Mesendoderm (in vitro differentiated cells): ENCODE measurements at places on chromosomes 16 and 17.

DNA sequence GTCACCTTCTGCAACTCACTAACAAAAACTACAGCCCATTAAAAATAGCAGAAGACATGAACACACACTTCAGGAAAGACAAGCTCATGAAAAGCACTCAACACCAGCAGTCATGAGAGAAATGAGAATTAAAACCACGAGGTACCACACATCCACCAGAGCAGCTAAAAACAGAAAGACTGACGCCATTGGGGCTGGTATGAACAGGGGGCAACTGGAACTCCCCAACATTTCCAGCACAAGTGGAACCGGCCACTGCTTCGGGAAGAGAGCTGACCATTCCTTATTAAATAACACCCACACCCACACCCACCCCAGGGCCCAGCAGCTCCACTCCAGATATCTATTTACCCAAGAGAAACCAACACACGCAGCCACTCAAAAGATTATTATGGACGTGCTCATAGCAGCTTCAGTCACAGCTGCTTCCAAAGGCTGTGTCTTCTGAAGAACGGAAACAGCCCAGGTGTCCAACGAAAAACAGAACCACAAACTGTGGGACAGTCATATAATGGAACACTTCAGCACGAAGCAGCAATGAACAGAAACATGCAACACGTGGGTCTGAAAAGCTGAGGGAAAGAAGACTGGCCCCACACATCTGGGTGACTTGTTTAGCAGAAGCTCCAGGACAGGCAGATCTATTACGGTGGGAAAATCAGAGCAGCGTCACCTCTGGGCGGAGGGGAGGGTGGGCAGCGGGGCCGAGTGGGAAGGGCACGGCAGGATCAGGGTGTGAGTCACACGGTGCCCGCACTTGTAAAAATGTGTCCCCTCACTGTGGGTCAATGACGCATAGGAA, 41.1 kb downstream of the KLHDC4 start:
- no peak for DNase-seq

DNA sequence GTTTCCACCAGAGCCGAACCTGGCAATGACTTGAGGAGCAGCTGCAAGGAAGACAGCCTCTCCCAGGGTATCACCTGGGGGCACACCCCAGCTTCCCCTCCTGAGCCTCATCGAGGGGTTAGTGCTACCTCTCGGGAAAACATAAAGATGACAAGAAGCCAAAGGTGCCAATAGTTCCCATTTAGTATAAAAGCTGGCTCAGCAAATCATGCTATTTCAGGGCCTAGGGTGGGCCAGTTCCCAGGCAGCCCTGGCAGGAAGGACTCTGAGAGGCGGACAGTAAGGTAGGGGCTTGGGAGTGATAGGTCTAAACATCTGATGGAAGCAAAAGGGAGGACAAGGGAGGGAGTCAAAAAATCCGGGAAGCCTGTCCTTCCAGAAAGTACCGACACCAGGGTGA, 46.2 kb downstream of the SOST start:
- DNase-seq = no peak

DNA sequence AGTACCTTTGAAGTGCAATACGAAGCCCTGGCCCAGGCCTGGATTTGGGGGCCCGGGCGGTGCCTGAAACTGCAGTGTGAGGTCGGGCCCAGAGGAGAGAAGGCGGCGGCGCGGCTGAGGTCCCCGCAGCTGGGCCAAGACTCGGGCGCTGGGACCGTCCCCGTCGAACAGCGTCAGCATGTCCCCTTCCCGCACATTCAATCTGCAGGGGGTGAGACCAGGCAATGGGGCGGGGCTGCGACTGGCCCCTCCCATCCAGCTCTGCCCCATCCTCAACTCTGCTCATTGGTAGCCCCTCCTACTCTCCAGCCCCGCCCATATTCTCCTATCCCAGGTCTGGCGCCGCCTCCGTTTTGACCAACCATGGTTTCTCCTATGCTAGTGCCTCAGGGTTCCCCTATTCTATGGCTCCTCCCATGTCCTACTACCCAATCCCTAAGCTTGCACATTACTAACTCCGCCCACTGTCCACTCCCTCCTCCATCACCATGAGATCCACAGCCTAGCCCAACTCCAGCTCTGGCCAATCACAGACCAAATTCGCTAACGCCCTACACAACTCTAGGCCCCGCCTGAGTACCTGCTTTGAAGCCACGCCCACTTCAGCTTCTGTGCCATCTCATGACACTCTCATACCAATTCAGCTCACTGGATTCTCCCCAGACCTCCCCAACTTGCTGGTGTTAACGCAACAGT, 14.4 kb upstream of the CDIPT start:
- peak; percentile 99 for DNase-seq

DNA sequence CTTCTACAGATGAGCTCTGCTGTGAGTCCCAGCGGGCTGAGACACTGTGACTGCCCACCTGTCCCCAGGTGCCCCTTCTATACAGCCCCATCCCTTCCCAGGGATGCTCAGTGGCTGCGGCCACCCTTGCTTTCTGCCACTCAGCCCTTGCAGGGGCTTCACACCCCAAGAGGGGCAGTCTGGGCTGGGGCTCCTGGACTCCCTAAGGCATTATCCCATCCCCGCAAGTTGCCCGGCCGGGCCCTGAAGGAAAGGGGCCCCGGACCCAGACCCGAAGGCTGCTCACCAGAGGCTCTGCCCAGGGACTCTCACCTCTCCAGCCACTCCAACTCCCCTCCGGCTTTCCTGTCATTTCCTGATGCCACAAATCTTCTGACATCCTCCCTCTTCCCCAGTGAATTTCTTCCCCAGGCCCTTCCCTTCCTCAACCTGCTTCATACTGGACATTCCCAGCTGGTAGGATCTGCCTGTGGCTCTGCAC, 88.5 kb upstream of the TOB1 start:
- DNase-seq = no peak

- no peak for DNase-seq
Measured at GRCh38 chr17:60528828-60529227, 2.8 kb upstream of the APPBP2 start.

- DNase-seq = no peak
Measured at GRCh38 chr17:50314456-50315011, 31.4 kb upstream of the XYLT2 start.

GRCh38 chr17:9479964-9480363, 95.7 kb downstream of the STX8 start:
- DNase-seq = no peak

DNA sequence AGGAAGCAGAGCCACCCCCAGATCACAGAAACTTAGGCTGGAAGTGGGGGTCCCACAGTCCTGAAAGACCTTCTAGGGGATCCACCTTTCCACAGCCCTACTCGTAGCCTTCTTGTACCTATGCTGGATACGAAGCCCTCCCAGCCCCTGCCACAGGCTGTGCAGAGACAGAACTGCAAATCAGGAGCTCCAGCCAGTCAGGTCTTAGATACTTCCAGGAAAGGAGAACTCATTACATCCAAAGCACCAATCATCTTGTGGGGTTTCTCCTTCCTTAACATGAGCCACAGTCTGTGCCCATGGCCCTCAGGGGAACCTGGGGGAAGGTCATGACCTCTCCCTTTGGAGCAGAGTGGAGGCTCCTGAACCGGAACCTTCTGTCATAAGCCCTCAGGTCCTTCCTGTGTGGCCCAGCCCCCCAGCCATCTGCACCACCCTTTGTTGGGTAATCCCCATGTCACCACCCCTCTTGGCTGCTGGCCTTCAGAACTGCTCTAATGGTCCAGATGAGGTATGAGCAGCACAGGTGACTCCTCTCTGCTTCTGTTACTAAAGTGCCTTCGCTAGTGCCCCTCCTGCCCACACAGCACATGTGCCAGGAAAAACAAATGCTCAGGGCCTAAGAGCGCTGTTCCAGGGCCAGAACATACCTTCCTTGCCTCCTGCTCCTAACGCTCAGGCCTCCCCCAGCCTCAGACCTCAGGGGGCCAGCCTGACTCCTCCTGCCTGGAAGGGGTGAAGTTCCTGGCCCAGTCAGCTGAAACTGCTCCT, 14.6 kb downstream of the SRCIN1 start:
- peak; percentile 48 for DNase-seq

DNA sequence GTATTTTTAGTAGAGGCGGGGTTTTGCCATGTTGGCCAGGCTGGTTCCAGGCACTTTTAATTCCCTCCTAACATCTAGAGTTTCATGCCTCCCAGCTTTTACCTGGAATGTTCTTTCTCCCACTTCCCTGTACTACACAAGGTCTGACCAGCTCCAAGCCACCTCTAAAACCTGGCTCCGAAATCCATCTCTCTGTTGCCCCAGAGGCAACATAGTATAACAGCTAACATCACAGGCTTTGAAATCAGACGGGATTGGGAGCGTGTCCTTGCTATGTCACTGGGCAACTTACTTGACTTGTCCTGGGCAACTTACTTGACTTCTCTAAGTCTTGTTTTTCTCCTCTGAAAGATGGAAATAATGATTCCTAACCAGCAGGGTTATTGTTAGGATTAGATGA, 15.1 kb downstream of the UNC45B start:
- no peak for DNase-seq

DNA sequence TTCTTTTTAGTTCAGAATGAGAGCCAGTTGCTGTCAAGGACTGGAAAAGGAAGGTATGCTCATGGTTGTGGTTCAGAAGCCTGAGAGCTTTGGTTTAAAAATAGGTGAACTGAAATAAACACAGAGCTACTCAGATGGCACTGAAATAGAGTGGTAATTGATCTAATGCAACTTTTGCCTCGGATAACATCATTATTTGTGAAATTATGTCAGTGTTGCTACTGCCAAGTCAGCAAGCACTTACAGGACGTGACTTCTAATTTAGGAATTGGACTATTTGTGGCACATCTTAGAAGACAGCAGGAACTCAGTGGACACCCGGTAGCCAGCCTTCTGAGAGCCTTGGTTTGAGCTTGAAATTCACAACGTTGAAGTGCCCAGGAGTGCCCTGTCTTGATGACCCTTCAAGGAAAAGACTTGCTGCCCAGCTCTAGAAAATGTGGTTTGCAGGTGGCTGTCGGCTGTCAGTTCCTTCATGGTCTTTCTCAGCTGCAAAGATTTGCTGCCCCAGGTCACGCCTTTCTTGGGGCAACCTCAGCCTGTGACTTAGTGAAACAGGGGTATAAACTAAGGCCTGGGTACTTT, 42.0 kb upstream of the XYLT1 start:
- no peak for DNase-seq

GRCh38 chr17:49984283-49984682, 10.7 kb downstream of the DLX3 start:
- DNase-seq = peak; percentile 57

DNA sequence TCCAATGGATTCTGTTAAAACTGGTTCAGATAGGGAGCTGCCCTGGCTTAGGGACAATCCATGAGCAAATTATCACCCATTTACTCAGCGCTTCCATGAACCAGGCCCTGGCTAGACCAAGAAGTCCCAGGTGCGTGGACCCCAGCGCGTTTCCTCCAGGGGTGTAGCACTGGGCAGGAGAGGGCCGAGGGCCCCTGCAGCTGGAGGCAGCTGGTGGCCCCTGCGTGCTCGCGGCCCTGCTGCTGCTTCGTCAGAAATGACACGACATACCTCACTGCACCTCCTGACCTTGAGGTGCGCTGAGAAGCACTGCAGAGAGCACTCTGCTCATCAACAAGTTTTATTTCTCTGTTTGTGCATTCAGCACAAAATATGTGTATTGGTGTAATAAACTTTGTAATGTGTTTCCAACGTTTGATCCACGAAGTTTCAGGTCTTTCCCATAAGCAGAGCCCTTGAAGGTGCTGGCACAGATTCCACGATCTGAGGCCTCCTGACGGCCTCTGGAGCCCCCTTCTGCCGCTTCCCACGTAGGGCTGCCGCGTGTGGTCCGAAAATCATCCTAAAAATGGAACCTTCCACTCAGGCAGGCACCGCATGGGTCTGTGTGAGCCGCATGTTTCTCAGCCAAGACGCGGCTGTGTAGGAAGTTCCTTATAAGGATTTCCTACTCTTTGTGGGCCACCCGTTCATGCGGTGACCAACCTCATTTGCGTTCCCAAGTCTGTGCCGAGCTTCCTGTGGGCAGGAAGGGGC, 50.8 kb upstream of the ZCCHC14 start:
- no peak for DNase-seq

- peak; percentile 52 for DNase-seq
Measured at GRCh38 chr17:80424878-80425765, 10.2 kb downstream of the ENDOV start.

- DNase-seq = no peak
Measured at GRCh38 chr16:3304370-3304769, 860 bp downstream of the TIGD7 start.

GRCh38 chr17:65355246-65355645, 206.2 kb downstream of the AXIN2 start:
- no peak for DNase-seq

DNA sequence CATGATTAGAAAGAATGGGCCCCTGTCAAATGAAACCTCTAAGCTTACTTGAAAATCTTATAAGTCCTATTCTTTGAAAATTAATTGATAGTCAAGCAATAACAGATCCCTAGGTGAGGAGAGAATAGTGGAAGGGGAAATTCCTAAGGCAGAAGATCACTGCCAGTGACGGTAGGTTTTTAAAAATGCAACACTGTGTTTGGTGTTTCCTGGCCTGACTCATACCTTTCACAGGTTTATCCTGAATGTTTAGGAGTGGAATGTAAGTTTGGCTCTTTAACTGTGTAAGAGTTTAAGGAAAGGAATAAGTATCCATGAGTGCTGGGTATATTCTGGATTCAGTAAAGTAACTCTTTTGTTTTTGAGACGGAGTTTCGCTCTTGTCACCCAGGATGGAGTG, 23.8 kb downstream of the HAPSTR1 start:
- peak; percentile 87 for DNase-seq

DNA sequence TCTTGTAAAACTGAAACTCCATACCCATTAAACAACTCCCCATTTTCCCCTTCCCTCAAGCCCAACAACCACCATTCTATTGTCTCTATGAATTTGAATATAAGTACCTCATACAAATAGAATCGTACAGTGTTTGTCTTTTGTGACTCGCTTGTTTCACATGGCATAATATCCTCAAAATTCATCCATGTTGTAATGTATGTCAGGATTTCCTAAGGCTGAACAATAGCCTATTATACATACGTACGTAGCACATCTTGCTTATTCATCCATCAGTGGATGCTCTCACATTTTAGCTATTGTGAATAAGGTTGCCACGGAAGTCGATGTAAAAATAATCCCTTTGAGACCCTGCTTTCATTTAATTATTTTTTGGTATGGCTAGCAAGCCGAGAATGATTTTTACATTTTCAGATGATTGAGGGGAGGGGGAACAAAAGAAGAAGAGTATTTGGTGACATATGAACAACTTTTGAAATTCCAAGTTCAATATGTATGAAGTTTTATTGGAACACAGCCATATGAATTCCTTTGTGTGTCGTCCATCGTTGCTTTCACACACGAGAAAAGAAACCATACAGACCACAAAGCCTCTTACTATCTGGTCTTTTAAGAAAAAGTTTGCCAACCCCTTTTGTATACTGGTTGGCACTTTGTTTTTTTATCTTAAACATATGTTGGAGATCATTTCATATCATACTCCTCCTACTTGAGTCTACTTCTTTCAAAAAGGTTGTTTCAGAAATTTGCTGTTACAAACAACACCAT, 371.2 kb downstream of the NPIPA8 start:
- no peak for DNase-seq

DNA sequence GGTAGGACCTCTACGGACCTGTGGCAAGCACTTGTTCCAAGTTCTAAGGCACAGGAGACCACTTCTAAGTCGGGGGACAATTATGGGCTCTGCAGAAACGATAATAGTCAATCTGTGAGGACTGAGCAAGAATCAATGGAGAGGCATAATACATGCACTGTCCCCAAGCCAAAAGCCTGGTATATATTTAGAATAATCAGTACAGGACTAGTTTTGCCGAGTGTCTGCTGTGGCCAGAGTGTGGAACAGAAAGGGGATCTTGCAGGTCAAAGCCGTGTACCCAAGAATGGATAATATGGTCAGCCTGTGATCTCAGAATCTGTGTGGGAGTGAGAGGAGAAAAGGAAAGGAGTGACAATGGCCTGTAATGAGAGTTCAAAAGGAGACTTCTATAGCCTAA, 80.2 kb upstream of the GNAO1 start:
- no peak for DNase-seq
